NCI-H1417 treated with DMSO at 0.1 percent for 48 hours (cell line): ENCODE measurements at places on chromosomes 7 and 10.

- no peak for DNase-seq
These were observed 408.8 kb upstream of the SEMA3C start for GRCh38 chr7:81327468-81328266.

DNA sequence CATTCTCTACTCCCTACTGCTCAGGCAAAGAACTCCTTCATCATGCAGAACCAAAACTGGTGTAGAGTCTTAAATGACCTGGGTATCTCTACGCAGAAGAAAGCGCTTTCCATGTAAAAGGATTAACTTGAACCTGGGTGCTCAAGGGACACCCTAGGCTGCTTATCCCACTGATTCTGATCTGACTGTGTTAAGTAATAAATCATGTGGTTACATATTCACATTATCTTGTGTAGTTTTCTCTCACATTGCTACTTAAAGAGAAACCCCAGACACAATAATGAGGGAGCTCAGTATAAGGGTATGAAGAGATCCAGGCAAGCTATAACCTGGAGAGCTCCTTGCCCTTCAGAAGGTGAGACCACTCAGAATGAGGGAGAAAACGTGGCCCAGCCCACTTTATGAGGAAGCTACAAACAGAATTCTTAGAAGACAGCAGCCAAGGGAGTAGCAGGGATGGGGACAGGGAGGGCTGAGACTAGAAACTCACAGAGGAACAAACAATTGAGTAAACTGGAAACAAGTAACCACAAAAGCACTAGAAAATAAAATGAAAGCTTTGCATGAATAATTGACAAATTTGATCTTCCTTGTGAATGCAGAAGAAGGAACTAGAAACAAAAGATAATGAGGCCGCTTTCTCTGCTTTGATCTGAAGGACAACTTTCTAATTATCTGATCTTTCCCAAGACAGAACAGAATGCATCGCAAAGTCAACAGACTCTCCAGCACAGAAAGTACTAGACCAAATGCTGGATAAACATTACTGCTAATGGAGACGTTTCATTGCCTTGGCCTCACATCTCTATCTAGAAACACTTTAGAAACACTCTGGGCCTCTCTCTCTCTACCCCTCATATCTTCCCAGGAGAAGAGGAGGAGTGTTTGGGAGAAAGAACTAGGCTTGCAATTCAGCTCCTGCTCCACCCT is 76.1 kb downstream of the LRRC17 start:
- no peak for DNase-seq

DNA sequence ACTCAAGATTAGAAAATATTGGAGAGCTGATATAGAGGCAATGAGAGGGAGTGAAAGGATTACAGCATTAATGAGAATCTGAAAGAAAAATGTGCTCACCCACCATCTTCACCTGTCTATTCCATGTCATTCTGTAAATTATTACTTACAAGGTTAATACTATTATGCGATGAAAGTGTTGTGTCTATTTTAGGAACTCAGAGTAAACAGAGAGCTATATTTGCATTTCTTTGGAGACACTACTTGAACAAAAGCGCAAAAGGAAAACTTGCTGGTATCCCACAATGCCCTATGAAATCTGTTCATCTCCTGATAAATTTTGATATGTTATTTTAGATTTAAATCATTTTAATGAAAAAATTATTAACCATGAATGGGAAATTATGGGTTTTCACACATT is 196.1 kb downstream of the ZEB1 start:
- DNase-seq, result no peak

DNA sequence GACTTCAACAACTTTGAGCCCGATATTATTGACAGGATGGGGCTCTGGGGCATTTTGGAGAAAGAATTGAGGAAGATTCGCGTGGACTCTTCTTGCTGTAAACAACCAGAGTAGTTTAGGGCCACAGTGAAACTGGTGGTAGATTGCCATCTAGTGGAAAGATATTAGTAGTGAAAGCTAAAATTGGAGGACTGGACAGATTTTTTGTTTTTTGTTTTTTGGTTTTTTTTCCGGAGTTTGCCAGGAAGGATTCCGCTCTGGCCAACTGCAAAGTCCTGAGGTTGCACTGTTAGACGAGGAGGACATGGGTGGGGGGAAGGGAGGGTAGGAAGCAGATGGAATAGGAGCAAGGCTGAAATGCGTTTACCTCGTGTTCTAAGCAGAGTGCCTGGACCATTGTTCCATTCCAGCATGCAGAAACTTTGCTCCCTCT is 11.7 kb downstream of the NOBOX start:
- no peak for DNase-seq

- no peak for DNase-seq
These were observed 621.2 kb downstream of the SDK1 start for GRCh38 chr7:3922175-3922635.

DNA sequence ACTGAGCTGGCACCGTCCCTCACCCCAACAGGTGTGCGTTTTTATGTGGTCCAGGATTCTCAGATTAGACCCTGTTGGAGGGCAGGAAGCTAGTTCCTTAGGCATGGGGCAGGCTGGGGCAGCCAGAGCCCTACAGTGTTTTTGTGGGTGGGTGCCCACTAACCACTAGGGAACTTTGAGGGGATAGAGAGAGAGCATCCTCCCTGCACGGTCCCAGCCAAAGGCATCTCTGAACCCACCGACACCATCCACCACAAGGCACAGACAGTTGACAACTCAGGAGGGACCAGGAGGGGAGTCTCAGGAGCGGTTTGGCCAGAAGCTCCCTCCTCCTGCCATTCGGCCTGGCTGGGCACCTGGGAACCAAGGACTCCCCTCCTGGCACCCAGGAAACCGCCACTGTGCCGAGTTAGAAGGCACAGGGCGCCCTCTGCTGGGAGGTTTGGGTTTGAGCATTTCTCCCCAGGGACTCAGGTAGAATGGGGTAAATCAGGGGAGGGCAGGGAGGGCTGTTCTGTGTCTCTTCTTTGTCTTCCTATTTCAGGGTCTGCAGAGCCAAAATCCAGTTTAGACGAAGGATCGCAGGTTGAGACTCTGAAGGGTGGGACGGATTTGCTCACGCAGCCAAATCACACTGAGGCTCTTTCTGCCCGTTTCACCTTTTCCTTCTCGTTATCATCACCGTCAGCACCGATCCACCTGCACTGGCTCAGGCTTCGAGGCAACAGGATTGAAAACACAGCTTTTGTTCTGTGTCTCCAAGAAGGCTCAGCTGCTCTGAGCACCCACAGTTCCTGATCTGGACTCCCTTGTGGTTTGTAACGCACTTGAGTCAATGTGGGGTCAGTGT is 84.8 kb upstream of the COL13A1 start:
- DNase-seq, result no peak

DNA sequence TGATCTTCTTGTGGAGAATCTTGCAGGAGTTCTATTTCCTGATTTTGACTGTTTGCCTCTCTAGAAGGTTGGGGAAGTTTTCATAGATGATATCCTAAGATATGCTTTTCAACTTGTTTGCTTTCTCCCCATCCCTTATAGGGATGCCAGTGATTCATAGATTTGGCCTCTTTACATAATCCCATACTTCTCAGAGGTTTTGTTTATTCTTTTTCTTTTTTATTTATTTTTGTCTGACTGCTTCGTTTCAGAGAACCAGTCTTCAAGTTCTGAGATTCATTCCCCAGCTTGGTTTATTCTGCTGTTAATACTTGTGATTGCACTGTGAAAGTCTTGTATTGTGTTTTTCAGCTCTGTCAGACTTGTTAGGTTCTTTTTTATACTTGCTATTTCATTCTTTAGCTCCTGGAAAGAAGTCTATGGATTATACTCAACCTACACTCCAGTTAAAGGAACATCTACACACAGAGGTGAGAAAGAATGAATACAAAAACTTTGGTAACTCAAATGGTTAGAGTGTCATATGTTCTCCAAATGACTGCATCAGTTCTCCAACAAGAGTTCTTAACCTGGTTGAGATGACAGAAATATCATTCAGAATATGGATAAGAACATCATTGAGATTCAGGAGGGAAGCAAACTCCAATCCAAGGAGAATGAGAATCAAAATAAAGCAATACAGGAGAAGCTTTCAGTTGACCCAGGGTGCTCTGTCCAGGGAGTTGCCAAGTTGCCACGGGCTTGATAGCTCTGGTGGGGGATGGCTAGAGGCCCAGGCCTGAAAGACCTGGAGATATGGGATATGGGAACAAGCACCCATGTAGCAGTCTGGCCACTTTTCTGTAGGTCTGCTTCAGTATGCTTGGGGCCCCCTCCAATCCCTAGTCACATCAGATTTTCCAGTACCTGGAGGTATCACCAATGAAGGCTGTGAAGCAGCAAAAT is 150.3 kb downstream of the AHR start:
- no peak for DNase-seq

- no peak for DNase-seq
These were observed 55.4 kb downstream of the GLI3 start for GRCh38 chr7:42181566-42181965.

DNA sequence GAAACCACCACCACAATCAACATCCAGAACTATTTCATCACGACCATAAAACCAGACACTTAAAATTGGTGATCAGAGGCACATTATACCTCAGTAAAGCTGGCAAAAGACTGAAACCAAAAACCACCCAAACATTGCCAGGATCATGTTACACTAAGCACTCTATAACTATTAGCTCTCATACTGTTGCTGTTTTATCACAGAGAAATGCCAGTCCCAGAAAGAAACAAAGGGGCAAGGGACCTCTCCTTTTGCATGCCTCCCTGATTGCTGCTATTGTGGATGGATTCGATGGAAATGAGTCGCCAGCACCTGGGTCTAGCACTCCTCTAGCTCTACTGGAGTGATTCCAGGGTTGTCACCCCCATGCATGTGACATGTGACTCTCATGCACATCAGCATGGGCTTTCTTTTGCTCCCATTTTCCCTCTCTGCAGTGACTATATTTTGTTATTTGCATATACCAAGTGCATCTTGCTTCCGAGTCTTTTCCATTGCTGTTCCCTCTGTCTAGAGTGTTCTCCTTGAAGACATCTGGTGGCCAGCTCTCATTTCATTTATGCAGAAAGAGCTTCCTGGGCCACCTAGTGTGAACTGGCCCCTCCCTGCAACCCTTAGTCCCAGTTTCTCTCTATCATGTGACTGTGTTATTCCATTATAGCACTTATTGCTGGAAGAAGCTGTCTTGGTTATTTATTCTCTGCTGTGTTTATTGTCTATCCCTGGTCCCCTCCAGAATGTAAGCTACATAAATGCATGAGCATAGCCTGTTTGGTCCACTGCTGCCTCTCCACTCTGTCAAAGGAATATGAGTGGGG is 300.6 kb downstream of the PLXNA4 start:
- DNase-seq, result no peak
